ENCODE measurements at places on chromosomes 1 and 21.

DNA sequence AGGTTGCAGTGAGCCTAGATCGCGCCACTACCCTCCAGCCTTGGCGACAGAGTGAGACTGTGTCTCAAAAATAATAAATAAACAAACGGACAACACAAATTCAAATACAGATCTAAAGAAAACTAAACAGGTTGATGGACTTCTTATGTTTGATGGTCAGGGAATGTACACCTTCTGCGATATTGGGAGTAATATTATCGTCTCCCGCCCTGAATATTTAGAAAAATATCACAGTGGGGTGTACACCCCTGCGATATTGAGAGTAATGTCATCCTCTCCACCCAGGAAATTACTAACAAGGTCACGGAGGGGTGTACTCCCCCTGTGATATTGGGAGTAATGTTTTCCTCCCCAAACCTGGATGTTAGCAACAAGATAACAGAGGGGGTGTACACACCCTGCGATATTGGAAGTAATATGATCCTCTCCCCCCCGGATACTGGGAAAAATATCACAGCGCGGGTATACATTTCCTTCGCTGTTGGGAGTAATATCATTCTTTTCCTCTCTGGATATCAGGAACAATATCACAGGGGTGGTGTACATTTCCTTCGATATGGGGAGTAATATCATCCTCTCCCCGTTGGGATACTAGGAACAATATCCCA is 1.4 kb upstream of the CFAP298 start:
- DNase-seq, result no peak

DNA sequence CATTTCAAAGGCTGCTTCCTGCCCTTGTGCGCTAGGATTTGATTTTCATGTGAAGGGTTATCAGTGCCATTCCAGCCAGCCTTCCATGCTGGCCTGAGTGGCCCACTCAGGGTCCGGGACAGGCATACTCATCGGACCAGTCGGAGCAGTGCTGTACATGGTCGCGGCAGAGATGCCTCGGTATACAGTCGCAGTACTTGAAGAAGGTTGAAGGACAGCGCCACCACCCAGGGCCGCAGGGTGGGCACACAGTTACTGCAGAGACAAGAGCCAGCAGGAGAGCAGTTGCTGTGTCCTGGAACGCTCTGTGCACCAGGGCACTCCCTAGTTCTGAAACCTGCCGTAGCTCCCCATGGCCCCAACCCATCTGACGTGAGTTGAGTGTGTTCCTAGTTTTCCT is 9.1 kb downstream of the LDLRAD1 start:
- no peak for DNase-seq

- peak; percentile 87 for DNase-seq
Measured at GRCh38 chr21:46604975-46605766, at the start of gene S100B. Gene S100B, minus strand, starts transcription at chr21:46605082. Its CDS starts 2,667 bp downstream, at chr21:46602415.

DNA sequence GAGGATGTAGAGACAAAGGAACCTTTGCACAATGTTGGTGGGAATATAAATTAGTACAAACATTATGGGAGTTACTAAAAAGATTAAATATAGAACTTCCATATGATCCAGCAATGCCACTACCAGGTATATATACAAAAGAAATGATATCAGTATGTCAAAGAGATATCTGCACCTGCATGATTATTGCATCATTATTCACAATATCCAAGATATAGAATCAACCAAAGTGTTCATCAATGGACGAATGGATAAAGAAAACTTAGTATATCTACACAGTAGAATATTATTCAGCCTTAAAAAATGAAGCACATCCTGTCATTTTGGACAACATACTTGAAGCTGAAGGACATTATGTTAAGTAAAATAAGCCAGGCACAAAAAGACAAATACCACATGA is 61.8 kb upstream of the USH2A start:
- no peak for DNase-seq

GRCh38 chr1:151124763-151125403 is 21.5 kb downstream of the SEMA6C start:
- DNase-seq, result no peak

GRCh38 chr1:111821121-111821745 is 65.5 kb downstream of the DDX20 start:
- DNase-seq, result no peak

- no peak for DNase-seq
Measured at GRCh38 chr1:173527151-173527826, 50.2 kb downstream of the PRDX6 start.

Measured in hippocampal formation (tissue), 2 donors.